Activated gamma-delta T cell (primary cell): ENCODE measurements at places on chromosomes 4 and X.

DNA sequence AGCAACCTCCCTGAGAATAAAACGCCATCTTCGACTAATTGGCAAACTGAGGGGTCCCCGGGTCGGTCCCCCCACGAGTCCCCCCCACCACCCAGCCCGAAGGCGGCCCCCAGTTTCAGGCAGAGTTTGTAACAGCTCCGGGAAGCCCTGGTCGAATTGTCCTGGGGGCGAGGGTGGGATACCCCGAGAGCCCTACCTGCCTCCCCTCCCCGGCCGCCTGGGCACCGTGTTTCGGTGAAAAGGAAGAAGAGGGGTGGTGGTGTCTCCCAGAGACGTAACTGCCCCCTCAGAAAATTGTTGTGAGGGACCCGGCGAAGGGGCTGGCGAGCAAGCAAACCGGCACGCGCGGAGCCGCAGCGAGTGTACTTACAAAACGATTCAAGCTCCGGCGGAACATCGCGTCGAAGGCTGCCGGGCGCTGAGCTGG, 1.2 kb downstream of the ATP11C start:
- DNase-seq, result no peak

- DNase-seq, result no peak
Measured at GRCh38 chr4:176735300-176735699, 57.4 kb downstream of the VEGFC start.

DNA sequence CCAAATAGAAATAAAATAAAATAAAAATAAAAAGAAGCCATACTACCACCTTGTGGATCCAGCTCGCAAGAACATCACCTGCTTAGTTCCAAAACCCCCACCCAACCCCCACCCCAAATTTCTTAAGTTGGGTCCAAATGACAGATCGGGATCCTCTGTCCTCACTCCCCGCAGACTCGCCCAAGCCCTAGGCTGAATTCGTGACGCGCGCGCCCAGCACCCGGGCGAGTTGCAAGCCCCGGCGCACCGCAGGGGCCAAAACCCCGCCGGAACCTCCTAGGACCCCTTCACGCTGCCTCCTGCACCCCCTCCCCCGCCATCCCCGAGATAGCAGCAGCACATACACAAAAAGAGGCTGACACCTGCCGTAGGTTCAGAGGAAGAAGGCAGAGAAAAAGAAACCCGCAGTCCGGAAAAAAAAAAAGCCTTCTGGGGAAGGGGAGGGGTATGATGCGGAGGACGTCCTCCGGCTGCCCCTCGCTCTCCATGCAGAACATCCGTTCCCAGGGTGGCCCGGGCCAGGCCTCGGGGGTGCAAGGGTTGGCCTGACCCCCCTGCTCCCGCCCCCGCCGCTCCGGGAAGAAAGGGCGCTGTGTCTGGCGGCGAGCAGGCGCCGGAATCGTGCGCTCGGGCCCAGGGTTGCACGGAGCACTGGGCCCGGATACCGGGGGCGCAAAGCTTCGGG, 2.6 kb downstream of the NLGN4X start:
- DNase-seq, result peak; percentile 6

DNA sequence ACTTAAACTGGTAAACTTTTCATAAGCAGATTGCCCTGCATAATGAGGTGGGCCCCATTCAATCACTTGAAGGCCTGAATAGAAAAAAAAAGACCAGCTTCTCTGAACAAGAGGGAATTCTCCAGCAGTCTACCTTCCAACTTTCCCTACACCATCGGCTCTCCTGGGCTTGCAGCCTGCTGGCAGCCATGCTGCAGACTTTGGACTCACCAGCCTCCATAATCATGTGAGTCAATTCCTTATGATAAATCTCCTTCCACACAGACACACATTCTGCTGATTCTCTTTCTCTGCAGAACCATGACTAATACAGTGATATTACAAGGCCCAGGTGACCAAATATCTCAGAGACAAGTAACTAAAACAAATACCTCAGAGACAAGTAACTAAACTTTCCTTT, 113.8 kb upstream of the WDR17 start:
- DNase-seq, result no peak

- no peak for DNase-seq
Measured at GRCh38 chr4:62622089-62622488, 1422.0 kb downstream of the ADGRL3 start.
